RPMI7951 (cell line): ENCODE measurements at places on chromosomes 1 and 21. TPM values are rescaled to one million over a fixed set of nuclear protein-coding genes. Genes with fewer than 3 reads are reported as not detected.

Gene LIPI
- not detected in 2 replicates for total RNA-seq

Gene UBASH3A
- not detected in 2 replicates for total RNA-seq

Gene SYPL2
- 0.96 and 1.6 TPM in 2 replicates for total RNA-seq

Gene LMOD1
- 0.49 and 0.60 TPM in 2 replicates for total RNA-seq

DNA sequence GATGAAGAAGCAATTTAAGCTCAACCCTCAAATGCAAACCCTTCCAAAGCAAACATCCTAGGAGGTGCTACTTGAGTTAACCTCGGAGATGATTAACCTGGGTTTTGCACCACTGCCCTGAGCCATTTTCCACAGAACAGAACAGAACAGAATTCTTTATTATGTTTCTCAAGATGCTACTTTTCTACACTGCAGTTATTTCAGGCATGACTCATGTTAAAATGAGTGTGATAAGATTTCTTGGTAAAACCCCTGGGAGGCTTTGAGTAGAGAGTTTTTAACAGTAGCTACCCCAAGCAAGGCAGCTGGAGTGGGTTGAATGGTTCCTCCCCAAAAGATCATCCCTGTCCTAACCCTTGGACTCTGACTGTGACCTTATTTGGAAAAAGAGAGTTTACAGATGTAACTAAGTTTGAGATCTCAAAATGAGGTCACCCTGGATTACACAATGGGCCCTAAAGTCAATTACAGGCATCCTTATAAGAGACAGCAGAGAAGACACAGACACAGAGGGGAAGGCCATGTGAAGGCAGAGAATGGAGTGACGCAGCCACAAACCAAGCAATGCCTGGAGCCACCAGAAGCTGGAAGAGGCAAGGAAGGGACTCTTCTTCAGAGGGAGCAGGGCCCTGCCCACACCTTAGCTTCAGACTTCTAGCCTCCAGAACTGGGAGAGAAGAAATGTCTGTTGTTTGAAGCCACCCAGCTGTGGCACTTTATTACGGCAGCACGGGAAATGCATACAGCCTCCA lies 153.4 kb downstream of the ETS2 start:
- DNase-seq, result peak; percentile 86

GRCh38 chr1:219965285-219966070 lies 37.1 kb upstream of the SLC30A10 start:
- DNase-seq, result no peak

- peak; percentile 73 for DNase-seq
These were observed 123.9 kb downstream of the RRAGC start for GRCh38 chr1:38735651-38736161.

- DNase-seq, result peak; percentile 18
These were observed 1.7 kb upstream of the ZBTB18 start for GRCh38 chr1:244049162-244050013.

DNA sequence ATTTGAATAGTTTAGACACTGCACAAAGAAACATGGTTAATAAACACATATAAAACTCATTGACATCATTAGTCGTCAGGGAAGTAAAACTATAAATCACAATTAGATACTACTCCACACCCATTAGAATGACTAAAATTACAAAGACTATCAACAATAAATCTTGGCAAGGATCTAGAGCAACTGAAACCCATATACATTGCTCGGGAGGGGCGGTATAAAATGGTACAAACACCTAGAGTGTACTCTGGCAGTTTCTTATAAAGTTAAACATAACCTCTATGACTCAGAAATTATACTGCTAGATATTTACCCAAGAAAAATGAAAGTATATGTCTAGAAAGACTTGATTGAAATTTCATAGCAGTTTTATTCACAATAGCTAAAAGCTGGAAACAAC lies 434.2 kb downstream of the RWDD3 start:
- DNase-seq, result no peak
